Right ventricle myocardium inferior (tissue), 1 donor: ENCODE measurements at places on chromosomes 7 and 10.

DNA sequence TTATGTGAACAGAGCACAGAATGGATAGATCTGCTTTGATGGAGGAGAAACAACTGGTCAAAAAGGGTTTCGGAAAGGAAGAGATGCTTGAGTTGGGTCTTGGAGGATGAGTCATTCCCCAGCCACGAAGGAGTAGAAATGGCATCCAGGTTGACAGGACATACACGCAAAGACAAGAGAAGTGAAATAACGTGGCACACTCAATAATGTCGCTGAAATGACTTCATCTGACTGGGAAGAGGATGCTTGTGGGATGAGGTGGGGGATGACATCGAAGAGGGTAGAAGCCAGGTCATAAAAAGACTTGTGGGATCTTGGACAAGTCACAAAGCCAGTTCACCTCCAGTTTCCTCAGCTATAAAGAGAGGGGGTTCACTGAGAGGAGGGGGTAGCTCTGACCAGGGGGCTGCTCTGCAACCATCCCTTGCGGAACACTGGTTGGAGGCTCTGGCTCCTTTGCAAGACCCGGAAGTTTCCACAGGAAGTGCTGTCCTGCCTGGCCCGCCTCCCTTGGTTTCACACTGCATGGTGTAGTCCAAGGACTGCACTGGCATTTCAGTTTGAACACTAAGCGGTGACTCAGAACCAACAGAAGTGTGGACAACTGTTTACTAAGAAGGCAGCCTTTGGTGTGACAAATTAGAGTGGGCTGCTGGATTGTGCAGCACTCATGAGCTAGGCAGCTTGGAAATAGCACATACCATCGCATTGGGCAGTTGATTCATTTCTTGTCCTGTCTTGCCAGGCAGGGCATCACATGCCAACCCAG is 189.9 kb upstream of the ADO start:
- no peak for DNase-seq

DNA sequence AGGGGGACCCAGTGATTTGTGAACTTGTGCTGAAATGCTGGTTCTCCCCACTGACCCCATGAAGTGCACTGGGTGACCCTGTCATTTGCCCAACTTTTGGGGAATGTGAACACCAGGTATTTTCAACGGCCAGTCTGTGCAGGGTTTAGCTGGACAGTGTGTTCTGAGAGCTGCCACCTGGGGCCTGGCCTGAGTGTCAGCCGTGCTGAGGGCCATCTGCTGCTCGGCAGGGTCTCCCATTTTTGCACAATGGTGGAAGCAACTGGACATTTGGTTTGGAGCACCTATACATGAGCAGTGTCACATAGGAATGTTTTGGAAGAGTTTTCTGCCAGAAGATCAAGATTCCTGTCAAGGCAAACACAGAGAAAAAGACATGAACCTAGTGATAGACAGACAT is 5.2 kb downstream of the CHN2 start:
- no peak for DNase-seq

GRCh38 chr10:67608001-67608400 is 88.0 kb downstream of the CTNNA3 start:
- no peak for DNase-seq

DNA sequence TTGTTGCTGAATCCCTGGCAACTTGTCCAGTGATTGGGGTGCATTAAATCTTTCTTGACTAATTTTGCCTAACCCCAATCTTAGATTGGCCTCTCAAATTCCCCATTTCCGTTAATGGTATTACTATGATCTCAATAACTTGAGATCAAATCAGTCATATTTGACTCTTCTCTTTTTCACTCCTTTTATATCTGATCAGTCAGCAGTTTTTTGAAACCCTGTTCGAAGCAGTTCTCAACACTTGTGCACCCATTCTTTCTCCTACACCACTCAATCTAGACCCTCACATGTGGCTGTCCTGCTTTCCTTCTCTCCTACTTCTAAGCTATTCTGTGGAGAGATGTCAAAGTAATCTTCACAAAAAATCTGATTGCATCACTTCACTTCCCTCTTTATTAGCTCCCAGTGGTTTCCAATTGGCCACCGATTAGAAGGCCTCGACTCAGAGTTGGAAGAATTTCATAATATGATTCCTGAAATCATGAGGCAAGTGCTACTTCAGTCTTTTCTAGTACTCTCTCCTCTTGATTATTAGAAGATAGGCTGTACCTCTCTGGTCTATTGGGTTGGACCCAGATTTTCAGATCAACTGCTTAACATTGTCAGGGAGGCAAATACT is 128.9 kb downstream of the ZNF365 start:
- no peak for DNase-seq
